ENCODE measurements at places on chromosomes 2 and 18.
A peak's percentile ranks its signal among the peaks of the same experiment; 100 is the strongest.

DNA sequence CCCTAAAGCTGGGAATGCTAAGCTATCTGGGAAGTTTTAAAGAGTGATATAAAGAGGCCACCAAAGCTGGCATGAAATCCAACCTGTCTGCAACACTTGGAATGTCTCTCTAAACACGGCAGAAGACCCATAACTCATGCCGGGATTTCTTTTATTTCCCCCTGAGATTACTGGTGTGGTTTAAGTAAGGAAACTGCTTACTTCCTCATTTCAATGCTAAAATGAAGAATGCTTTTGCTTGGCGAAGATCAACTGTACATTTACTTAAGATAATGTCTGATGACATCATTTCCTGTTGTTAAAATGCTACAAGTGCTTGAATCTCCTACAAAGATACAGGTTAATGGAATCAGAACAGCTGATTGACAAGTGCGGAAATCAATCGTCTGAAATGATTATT lies 353.8 kb upstream of the SALL3 start:
- DNase-seq = no peak

- peak; percentile 99 for DNase-seq
Observed at GRCh38 chr2:41966431-41966893, 81.4 kb upstream of the PKDCC start.

DNA sequence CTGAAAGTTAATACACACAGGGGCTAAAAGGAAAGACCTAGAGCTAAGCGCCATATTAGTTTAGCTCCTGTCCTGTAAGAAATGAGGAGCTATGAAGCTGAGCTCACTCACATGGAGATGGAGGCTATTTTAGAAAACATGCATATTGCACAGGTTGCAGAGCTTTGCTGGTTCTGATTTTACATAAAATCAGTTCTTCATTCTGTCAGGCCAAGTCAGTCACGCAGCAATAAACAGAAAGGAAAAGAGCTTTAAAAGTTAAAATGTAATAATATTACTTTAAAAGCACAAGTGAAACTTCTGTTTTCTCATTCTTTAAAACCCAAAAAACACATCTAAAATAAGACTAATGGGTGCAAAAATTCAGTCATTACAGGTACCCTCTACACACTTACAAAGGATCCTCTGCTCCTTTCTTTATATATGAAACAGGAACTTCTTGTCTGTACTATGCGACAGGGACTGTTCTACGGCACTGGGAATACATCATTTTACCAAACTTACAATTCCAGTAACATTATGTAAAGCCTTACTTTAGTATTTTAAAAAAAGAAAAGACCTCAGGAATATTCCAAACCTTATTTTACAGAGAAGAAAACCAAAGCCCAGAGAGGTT lies 113.8 kb downstream of the THADA start:
- no peak for DNase-seq

DNA sequence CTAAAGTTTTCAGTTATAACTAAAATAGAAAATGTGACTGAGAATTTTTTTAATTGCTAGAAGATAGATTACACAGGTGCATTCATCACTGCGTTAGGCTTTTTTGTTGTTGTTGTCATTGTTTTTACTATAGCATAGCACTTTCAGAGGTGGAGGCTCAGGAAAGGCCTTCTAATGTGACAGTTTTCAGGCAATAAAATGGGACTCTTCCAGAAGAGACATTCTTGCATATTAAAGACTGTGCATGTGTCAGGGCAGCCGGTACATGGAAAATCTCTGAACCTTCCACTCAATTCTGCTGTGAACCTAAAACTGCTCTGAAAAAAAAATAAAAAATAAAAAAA lies 175.2 kb downstream of the METTL4 start:
- DNase-seq = no peak

DNA sequence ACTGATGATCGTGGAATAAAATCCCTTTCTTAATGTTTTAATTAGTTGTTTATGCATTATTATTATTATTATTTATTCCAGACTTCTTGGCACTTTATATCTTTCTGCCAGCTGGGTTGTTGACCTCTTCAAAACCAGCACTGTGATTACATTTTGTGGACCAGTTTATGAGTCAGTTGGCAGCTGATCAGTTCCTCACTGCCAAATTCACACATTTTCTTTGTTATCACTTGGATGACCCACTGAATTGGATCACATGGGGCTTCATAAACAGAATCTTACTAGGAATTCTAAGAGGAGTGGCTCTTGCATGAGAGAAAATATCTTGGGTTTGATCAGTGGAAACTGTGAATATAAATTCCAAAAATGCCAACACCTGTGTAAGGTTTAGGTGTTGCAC lies 321.8 kb upstream of the SPRED2 start:
- DNase-seq = no peak

DNA sequence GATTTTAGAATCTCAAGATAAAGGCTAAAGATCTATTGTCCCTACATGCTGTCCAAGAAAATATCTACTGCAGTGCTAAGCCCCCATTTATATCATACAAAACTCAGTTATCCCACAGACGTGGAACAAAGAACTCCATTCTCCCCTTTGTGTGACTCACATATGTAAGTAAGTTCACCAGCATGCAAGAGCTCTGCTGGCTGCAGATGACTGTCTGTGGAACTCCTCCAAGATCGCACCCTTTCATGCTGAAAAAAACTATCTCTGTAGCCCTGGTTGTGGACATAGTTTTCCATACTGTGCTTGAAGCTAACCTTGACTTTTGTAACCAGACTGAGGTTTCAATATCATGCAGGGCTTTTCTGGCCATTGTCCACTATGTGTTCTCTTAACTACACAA lies 207.1 kb downstream of the ZNF521 start:
- DNase-seq = peak; percentile 85

GRCh38 chr18:77119851-77120491 lies 12.6 kb downstream of the MBP start:
- no peak for DNase-seq

- DNase-seq = no peak
Observed at GRCh38 chr2:236761358-236761757, 191.7 kb downstream of the ACKR3 start.

- no peak for DNase-seq
Observed at GRCh38 chr2:106701203-106702022, 184.6 kb downstream of the ST6GAL2 start.

DNA sequence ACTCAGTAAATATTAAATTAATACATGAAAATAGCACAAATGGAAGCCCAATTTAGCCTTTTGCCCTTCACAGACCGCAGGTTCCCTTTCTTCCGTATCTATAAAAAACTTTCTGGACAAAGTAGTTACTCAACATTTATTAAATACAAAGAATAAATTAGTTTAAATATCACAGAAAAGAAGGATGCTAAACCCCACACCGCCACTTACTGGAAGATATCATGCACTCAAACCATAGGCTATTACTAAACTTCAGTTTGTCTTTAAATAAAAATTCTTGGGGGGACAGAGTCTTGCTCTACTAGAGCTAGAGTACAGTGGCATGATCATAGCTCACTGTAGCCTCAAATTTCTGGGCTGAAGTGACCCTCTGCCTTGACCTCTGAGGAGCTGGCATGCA lies 120.7 kb upstream of the FHL2 start:
- DNase-seq = no peak

DNA sequence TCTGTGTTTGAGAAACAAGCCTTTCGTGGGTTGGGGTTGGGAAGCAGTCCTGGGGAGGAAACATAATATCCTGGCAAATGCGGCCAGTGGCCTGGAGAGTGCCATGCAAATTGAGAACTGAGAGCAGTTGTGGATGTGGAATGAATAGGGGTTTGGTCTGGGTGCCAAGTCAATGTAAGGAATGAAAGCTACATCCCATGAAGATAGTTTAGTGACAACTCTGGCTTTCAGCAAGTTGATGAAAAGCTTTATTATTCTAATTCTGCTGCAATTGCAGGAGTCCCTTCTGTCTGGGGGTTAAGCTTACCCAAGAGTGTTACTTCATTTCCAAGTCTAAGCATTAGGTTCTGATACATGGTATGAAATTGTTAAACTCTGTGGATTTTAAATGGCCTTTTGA lies 771.6 kb downstream of the DPP10 start:
- no peak for DNase-seq

GRCh38 chr2:41926614-41927580 lies 120.9 kb upstream of the PKDCC start:
- no peak for DNase-seq

- DNase-seq = no peak
Observed at GRCh38 chr2:200762127-200762526, 49.6 kb upstream of the BZW1 start.

- no peak for DNase-seq
Observed at GRCh38 chr2:22683914-22684313, 701.1 kb upstream of the KLHL29 start.

GRCh38 chr2:83071914-83072313 lies 1387.2 kb downstream of the SUCLG1 start:
- no peak for DNase-seq

DNA sequence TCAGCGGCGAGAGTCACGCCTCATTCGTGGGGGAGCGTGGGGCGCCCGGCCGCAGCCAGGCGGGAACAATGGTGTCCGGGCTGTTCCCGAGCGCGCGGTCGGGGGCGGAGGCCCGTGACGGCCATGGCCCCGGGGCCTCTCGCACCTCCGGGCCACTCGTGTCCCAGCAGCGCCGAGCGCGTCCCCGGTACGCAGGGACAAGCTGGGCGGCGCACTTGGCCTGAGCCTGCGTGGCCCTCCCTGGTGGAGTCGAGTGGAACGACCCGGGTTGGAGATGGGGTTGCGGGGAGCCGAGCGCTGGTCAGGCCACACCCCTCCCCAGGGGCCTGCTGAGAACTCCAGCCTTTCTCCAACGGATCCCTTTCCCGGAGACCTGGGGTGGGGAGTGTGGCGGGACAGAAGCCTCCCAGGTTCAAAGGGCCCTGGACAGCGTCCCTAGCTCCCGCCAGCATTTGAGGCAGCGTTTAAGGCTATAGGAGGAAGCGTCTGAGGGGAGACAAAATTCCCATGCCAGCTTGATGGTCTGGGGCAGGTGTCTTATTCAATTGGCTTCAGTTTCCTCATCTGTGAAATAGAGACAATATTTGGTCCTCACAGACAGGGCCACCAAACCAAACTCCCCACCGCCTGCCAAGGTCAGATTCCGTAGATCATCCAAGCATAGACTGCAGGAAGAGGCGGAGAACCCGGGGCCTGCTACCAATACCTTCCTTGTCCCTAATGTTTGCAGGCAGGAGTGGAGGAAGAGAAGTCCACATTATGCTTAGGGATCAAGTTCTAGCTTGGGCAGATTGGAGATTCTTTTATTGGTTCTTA lies 553 bp downstream of the CNDP2 start:
- peak; percentile 45 for DNase-seq

GRCh38 chr2:134773335-134773734 lies 54.5 kb upstream of the TMEM163 start:
- no peak for DNase-seq

DNA sequence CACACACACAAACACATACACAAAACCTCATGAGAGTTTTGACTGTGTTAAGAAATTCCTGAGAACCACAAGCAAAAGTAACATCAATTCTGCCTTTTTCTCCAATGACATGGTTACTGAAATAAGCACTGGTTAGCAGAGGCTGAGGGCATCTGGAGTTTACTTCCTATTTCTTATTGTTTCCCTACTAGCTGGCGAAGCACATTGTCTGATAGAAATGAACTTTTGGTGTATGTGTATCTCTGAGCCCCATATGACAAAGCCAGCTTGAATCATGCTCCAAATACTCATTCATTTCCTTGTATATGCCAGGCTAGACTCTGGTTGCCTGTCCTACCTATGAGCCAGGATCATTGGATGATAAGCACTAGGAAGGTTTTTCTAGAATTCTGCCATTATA lies 203.1 kb downstream of the NCKAP5 start:
- DNase-seq = no peak

DNA sequence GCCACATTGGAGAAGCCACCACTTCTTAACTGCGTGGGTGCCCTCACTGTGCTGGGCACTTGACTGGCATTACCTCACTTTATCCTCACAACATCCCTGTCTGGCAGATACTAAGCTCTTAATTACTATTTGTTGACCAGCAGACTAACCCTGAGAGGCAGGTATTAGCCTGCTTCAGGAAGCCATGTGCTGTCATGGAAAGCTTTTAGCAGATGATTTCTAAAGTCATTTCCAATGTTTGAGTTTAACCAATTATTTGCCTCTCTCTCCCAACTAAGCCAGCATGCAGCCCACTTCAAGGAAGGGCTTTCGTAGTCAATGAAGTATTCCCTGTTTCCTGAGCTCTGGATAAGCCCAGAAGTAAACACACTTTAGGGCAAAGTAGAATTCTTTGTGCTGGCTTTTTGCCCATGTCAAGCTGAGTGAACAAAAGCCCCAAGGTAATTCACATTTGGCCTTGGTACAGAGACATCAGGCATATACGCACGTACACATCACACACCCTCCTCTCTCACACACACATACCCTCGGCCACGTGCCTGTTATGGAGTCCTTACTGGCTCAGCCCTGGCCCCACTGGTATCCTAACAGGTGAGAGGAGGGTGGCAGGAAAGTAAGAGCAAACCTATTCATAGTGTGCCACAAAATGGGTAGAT lies 108.6 kb downstream of the C1D start:
- no peak for DNase-seq

GRCh38 chr2:174490051-174490450 lies 3.2 kb upstream of the GPR155 start:
- no peak for DNase-seq

GRCh38 chr2:222609381-222609780 lies 46.5 kb downstream of the FARSB start:
- peak; percentile 52 for DNase-seq

- DNase-seq = no peak
Observed at GRCh38 chr2:105926960-105927678, 182.4 kb downstream of the NCK2 start.

GRCh38 chr2:81136296-81136695 lies 831.7 kb upstream of the LRRTM1 start:
- DNase-seq = no peak

DNA sequence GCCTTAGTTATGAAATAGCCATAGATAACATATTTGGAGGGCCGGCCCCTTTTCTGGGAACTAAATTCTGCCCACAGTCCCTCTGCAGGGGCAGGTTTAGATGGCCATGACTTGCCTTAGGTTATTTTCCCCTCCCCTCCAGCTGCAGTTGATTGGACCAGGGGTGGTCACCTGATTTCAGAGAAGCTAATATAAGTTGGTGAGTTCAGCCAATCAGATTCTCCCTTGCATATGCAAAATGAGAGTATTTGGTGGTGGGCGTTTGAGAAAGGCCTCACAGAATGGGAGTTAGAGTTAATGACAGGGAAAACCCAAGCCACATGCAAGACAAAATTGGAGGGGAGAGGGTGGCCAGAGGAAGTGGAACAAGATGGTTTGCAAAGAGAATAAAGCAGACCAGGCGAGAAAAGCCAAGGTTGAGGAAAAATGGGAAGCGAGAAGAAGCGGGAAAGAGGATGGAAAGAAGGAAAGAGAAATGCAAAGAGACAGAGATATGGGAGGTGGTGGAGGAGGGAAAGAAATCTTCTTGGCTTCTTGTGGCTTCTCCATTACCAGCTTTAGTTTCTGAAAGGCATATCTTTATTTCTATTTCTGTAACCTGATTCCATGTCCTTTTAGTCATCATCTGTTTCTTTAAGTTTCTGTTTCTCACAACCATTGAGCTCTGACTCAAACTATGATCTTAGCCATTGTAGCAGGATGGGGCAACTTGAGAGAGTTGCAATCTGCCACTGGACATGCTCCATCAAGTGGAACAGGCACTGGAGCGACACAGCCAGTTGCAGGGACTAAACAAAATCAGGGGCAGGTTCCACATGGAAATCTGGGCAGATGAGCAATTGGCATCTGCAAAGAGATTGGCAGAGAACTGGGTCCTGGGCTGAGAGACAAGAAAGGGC lies 108.1 kb upstream of the SIX3 start:
- DNase-seq = no peak

GRCh38 chr2:53544871-53545558 lies 222.6 kb upstream of the CHAC2 start:
- DNase-seq = no peak
